Left ventricle myocardium superior (tissue), 1 donor: ENCODE measurements at places on chromosomes 1 and 21. TPM values are rescaled to one million over a fixed set of nuclear protein-coding genes. Genes with fewer than 3 reads are reported as not detected.

The KHDRBS1 gene
- 61.7 TPM for total RNA-seq

GRCh38 chr1:223033658-223034057 lies 109.4 kb downstream of the TLR5 start:
- no peak for DNase-seq

DNA sequence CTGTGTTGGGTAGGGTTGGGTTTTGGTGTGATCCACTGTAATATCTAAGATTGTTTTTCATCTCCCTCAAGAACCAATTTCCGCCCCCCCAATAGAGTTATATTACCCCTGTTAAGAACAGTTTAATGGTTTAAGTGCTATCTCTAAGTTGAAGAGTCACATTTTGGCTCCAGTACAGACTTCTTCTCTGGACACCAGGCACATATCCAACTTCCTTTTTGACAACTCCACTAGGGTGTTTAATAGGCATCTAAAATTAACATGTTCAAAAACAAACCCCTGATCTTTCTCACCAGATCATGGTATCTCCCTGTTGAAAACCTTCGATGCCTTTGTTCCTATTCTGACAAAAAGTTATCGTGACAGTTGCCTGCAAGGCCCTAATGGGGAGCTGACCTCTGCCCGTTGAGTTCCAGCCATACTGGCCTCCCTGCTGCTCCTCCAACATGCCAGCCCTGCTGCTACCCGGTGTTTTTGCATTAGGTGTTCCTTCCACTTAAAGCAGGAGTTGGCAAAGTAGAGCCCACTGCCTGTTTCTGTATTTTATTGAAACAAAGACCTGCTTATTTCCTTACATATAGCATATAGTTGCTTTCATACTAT lies 18.6 kb downstream of the USP24 start:
- DNase-seq, result no peak

- DNase-seq, result peak; percentile 44
These were observed 36.5 kb downstream of the PIK3CD start for GRCh38 chr1:9687874-9688582.

DNA sequence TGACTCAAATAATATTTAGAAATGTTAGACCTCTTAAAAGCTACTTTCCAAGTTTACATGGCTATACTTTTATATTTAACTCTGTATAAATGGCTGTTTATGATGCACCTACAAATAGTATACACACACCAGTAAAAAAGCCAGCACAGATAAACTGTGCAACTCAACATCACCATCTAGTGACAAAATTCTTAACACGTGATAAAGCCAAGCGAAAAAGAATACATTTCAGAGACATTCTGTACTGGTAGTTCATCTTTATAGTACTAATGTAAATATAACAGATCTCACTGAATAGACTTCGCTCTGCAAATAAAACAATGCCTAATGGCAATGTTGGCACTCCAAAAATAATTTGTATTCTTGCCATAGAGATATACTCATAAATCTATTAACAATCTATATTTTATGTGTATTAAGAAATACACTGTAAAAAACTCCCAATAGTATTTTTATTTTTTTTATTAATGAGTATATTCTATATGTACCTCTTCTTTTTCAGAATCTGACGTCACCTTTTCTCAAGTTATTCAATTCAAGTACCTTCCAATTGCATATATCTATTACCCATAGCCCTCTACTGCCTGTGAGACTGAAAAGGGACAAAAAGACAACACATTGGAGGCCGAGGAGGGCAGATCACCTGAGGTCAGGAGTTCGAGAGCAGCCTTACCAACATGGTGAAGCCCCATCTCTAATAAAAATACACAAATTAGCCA lies 100.2 kb downstream of the DPYD start:
- DNase-seq, result no peak
